ENCODE measurements at places on chromosomes 12 and 14.

- DNase-seq: no peak
Measured at GRCh38 chr14:101721111-101721510, 40.4 kb upstream of the PPP2R5C start.

DNA sequence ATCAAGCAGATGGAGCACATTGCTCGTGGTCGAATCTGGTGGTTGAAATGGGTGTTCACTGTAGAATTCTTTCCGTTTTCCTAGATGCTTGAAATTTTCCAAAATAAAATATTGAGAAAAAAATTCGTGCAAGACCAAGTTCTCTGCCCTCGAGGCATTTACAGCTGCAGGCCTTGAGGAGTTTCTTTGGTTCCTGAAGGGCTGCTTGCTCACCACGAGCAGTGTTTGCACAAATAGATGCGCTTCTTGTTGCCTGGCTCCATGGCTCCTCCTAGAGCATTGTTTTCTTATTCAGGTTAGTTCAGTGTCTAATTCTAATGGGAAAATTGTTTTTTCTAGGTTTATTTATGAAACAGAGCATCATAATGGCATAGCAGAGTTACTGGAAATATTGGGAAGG is 74.5 kb upstream of the DYNC1H1 start:
- DNase-seq: peak; percentile 46

- no peak for DNase-seq
Measured at GRCh38 chr14:54719406-54719805, 152.5 kb downstream of the SAMD4A start.

- no peak for DNase-seq
Measured at GRCh38 chr12:90280564-90281058, 572.0 kb upstream of the ATP2B1 start.

GRCh38 chr14:100158566-100159093 is 815 bp downstream of the DEGS2 start:
- DNase-seq: no peak

DNA sequence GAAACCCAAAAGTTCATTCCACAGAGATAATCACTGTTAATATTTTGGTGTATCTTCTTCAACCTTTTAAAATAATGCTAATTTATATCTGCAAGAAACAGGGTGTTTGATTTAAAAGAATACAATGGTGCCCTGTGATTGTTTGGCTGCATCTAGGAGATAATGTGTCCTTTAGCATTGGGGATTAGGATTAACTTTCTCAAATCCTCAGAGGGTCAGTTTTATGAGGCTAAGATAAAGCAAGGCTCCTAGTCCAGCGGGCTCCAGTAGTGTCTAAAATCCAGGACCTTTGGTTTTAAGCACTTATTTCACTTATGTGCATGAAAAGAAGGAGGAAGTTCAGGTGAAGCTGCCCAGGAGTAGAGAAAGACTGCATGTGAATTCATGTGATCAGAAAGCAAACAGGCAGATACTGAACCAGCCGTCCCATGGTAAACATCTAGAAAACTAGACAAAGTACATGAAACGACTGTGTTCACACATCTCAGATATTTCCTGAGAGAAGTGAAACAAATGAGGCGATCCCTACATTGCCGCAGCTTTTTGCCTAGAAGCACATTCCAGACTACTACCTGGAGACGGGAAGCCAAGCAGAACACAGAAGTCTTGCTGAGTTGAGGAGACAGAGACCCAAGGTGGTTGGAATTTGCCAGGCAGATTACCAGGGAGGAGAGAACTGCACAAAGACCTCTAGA is 129.1 kb upstream of the MAX start:
- no peak for DNase-seq

DNA sequence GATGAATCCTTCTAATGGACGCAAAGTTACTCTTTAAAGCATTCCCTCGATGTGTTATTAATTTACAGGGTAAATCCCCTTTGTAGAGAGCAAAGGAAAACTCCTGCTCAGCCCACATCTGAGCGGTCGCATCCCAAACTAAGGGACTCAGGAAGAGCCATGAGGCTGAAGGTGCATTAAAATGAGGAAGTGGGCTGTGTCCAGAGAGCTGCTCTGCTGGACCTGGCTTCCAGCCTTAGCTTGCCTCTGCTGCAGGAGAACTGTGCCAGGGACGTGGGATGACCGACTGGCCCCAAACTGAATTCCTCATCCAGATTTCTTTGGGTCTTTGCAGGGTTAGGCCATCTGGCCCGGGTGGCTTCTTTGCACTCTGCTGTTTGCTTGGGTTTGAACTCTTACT is 88.3 kb downstream of the FBXW8 start:
- no peak for DNase-seq

GRCh38 chr12:93107514-93108312 is 178.6 kb upstream of the EEA1 start:
- DNase-seq: no peak

GRCh38 chr14:61099216-61099835 is 118.3 kb downstream of the SLC38A6 start:
- DNase-seq: no peak

- no peak for DNase-seq
Measured at GRCh38 chr14:53411125-53411524, 258.0 kb upstream of the DDHD1 start.

GRCh38 chr14:81440041-81440440 is 39.9 kb upstream of the STON2 start:
- no peak for DNase-seq

GRCh38 chr12:31236998-31237637 is 88.8 kb downstream of the SINHCAF start:
- no peak for DNase-seq
